ENCODE measurements at places on chromosomes 2 and 18.

- DNase-seq: no peak
These were observed 5.2 kb downstream of the TMEM214 start for GRCh38 chr2:27038012-27038411.

- no peak for DNase-seq
These were observed 108.7 kb downstream of the UXS1 start for GRCh38 chr2:106085181-106085940.

- peak; percentile 98 for DNase-seq
These were observed 265.9 kb downstream of the CELF4 start for GRCh38 chr18:37299471-37300304.

DNA sequence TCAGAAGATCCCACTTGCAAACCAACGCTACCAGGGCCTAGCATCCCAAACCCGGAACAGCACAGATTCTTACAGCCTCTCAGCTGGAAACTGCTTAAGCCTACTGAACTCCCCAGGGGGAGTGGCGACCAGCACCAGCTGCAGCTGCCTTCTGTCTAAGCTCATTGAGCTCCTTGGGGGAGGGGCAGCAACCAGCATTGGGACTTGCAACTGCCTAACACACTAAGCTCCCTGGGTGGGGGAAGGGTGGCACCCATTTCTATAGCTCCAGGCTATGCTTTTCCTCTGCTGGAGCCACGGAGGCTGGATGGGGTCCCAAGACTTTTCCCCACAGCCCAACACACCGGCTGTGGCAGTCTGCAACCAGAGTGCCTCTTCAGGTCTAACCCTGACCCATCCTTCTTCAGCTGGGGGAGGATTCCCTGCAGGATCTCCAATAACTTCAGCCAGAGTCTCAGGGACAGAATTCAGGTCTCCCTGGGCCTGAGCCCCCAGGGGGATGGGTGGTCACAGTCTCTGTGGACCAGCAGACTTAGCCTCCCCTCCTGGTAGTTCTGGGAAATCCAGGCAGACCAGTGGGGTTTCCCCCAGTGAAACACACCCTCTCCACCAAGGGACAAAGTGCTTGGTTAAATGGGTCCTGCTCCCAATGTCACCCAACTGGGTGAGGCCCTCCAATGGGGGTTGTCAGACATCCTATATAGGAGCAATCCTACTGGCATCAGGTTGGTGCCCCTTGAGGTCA is 45.9 kb upstream of the ITGA4 start:
- DNase-seq: no peak

DNA sequence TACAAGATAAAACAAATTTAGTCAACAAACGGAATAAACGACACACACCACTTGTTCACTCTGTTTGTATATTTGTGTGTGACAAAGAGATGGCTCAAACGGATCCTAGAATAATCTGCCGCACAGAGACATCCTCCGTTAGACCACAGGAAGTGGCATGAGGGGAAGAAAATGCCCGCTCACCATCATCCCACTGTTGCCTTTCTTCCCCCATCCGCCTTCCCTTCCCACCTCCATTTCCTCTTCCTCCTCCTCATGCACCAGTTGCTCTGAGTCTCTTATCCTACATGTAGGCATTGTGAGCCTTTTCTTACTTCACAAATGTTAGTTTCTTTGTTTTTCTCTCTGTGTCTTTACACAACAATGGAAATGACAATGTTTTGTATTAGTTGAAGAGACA is 228.5 kb upstream of the SMIM21 start:
- DNase-seq: no peak

Measured in RCC 7860 (cell line).